ENCODE measurements at places on chromosomes 3 and 15.

- no peak for DNase-seq
These were observed 5.7 kb upstream of the MAPK6 start for GRCh38 chr15:52013151-52013791.

DNA sequence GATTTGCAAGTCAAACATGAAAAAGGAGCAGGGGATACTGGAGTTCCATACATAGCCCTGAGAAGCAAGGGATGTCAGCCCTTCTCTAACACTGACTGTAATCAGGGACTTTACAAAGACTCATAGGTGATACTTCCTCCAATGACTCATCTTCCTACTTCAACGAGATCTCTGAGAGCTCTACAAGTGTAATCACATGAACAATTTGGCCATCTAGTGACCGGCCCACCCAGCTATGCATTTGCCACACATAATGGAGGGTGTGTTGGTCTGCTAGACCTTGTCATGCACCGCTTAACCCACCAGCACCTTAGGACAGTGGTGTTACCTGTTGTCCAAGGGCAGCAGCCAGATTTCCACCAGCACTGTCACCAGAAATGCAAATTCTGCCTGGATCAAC lies 75.3 kb downstream of the NCEH1 start:
- no peak for DNase-seq

DNA sequence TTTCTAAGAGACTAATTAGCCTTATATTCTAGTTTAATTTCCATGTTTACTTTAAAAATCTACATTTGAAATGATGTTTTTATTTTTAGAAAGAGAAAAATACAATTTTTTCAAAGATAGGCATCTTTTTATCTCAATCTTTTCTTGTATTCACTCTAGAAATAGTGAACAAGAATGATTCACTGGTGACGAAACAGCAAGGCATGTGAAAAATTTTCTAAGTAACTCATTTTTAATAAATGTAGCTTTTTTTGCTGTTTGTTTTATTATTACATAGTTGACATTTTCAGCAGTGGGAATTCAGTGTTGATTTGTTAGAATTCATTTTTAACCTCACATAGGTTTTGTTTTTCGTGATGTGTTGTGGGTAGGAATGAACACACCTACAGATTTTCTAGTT lies 1226.4 kb downstream of the NSUN3 start:
- no peak for DNase-seq

DNA sequence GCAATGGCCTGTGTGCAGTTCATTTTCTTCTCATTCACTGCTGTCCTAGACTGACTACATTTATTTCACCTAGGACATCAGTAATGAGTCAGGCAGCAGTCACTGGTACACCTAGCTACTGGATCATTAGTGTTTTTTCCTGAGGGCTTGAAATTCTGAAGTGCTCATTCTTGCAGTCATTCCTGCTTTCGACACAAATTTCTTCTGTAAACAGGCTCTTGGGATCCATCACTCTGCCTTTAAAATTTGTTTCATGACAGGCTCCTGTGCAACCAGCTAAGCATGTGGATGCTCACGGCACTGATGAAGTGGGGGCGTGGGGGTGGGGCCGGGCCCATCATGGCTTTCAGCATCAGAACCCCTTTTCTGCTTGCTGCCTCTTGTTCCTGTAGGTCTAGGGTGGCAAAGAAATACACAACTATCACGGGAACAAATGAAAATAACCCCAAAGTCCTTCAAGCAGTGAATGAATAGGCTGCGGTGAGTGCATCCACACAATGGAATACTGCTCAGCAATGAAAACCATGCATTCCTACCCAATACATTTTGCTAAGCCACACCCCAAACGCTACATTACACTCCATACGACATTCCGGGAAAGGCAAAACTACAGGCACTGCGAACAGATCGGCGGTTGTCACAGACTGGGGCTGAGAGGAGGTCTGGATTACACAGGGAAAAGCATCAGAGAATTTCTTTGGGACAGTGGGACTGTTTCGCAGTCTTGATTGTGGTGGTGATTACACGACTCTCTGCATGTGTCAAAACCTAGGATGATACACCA lies 9.3 kb upstream of the MELTF start:
- no peak for DNase-seq

DNA sequence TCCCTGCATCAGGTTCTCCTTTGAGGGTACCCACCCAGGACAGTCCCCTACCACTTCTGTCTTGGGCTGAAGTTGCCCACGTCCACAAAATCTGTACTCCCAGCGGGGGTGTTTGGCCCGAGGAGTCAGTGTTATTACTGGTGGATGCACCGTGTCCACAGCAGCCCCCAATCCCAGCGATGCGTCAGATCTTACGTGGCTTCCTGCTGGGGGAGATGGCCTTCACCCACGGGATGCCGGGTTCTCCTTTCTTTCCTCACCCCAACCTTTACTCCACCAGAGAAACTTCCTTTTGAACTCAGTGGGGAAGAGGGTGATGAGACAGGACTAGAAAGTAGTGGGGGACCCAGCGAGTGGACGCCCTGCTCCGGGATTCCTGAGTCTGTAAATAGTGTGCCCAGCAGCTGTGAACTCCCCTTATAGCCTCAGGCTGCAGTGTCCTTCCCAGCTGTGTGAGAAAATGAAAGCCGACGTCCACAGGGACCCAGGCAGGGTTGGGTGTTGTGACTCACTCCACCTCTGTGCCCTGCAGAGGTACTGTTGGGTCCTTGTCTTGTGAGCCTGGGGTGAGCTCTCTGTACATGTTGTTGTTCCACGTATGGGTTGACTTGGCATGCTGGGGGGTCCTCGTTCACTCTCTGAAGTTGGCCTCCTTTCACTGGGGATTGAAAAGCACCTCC lies 31.5 kb downstream of the CRTAP start:
- no peak for DNase-seq

- no peak for DNase-seq
These were observed 55.0 kb downstream of the LSAMP start for GRCh38 chr3:116390318-116390717.

- no peak for DNase-seq
These were observed 180.3 kb upstream of the TSC22D2 start for GRCh38 chr3:150227839-150228238.

DNA sequence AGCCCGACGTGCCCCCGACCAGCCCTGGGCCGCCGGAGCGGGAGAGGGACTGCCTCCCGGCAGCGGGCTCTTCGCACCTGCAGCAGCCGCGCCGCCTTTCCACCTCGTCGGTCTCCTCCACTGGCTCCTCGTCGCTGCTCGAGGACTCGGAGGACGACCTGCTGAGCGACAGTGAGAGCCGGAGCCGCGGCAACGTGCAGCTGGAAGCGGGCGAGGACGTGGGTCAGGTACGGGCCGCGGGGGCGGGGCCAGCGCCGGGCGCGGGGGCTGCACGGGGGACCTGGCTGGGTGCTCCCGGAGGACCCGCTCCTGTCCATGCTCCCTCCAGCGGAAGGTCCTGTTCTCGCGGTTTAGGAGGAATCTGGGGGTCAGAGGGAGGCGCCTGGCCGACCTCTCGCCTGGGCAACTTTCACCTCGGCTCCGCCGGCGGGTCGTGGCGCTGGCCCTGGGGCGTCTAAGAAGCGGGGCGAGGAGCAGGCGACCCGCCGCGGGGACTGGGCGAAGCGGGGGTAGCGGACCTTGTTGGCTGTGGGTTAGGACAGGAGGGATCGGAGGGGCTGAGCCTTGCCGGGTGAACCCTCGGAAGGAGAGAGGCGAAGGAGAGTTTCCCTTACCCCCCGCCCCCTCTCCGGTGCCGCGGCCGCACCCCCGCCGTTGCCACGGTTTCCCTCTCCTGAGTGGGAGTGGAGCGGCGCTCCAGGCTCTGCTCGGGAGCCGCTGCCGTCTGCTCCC lies 682 bp downstream of the ITPKA start:
- no peak for DNase-seq

GRCh38 chr3:182118066-182118465 lies 406.3 kb downstream of the SOX2 start:
- no peak for DNase-seq

DNA sequence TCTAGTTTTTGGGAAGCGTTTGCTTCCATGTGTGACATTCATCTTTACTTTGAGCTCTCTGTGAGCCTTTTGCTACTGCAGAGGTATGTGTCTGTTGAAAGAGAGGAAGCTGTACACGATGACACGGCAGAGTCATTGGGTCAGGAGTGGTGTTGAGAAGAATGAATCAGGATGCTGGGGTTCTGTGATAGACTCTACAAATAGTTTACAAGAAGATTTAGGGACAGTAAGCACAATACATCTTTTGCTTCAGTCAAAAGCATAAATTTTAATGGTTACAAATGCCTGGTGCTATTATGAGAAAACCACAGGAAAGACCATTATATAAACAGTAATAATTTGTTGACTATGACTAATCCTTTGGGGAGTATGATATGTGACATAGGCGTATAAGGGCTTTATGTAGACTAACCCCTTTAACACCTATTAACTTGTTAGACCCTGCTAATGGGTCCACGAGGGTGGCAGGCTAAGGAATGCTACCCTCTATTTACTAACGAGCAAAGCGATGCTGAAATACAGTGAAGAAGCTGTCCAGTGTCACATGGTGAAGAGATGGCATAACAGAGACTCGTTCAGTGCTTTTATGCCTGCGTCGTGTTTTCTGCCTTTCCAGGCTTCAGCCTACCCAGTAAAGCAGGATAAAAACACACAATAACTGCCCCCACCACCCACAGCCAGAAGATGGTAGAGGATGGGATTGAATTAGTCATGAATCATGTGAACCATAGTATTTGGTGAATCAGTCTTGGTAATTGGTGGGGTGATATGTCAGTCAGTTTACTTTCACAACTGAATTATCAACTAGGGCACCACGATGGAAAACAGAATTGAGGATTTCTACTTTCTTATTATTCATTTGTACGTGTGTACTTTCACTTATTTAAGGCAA lies 118.8 kb downstream of the LPP start:
- no peak for DNase-seq

DNA sequence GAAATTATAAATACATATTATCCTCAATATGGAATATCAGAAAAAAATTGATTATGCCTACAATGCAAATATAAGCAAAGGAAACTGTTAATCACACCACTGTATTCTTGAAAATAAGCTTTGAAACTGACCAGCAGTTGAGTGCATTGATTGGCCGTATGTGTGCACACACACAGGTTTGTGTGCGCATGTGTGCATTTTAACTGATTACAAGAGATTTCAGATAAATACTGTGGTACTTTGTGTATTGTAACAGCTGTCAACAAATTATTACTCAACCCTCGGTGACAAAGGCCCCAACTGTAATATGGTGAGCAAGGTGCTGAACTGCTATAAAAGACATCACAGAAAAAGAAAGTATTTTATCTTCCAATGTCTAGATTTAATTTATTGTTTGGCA lies 1238.9 kb upstream of the ALCAM start:
- no peak for DNase-seq

- DNase-seq = no peak
These were observed 143.8 kb downstream of the GMNC start for GRCh38 chr3:190718671-190719070.

DNA sequence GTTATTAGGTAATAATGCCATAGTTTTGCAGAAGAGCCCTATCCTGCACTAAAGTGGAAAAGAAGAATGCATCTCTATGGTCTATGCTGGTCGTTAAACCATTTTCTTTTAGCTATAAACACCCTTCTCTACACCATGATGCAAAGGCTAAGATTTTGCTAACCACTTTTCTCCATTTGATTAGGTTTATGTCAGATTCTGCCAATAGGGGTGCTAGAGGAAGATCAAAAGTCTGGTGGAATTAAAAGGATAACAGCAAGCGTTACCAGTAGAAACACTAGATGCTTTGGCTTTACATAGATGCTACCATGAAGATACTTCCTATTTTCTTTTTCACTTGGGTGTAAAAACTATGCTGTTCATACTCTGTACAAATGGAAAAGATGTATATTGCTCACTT lies 669.8 kb upstream of the ARPP21 start:
- no peak for DNase-seq

DNA sequence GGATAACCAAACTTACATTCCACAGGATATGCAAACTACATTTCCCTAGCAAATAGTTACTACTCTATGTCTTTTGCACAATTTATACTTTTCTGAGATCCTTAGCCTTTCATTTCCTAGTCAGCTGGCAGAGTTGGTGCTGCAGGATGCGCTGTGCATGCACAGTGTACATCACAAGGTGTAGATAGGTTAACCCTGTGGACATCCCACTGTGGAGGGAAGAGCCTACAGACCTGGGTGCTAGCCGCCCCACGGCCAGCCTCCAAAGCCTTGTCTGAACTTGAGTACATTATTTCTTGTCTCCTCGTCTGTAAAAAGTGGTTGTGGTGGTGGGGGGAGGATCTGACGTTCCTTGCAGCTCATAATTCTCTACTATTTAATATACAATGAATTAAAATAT lies 3.5 kb downstream of the TNFSF10 start:
- no peak for DNase-seq

DNA sequence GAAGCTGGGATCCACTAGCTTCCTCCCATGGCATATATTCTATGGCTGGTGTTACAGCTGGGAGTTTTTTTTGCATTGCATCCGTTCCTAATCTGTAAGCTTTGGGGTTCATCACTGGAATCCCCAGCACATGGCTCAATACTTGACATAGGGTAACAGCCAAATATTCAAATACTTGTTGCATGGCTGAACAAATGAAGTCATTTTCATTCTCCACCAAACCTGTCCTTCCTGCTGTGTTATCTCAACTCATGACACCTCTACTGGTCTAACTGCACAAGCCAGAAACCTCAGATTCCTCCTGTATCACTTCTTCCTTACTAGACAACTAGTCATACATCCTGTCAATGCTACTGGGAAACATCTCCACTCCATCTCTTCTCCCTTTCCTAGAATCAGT lies 43.4 kb downstream of the ST3GAL6 start:
- no peak for DNase-seq

- no peak for DNase-seq
These were observed 351.0 kb downstream of the MCTP2 start for GRCh38 chr15:94582368-94582767.

DNA sequence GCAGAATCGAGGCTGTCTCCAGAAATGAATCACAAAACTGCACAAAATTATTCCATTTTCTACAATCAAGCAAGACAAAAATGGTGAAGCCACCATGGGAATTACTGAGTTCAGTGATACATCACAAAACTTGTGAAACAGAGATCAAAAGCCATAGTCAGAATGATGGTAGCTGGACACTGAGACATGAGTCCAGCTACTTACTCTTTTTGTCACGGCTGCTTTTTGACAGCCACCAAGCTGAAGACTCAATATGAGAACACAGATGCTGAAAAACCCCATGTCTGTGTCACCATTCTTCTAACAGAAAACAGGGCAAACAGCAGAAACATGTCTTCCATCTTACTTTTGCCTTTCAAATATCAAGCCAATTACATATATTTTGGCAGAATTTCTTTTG lies 237.6 kb downstream of the LPP start:
- no peak for DNase-seq

GRCh38 chr3:151584566-151584965 lies 123.7 kb upstream of the IGSF10 start:
- DNase-seq = no peak

DNA sequence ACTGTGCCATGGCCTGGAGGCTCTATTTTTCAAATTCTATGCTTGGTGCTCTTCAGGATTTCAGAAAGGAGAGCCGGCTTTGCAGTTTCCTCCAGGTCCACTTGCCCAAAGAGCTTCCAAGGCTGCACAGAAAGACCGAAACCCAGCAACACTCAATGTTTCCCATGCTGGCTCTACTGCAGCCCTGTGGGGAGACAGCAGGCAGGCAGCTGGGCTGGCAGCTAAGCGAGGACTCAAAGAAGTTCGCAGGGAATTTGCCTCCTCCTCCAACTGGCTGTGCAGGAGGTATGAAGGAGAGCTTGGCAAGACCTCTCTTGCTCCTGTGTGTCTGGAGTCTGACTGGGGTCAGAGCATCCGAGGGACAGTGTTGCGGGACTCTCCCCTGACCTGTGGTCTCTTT lies 17.4 kb upstream of the ITGA11 start:
- DNase-seq = no peak
